ENCODE measurements at places on chromosomes 2 and 18.

DNA sequence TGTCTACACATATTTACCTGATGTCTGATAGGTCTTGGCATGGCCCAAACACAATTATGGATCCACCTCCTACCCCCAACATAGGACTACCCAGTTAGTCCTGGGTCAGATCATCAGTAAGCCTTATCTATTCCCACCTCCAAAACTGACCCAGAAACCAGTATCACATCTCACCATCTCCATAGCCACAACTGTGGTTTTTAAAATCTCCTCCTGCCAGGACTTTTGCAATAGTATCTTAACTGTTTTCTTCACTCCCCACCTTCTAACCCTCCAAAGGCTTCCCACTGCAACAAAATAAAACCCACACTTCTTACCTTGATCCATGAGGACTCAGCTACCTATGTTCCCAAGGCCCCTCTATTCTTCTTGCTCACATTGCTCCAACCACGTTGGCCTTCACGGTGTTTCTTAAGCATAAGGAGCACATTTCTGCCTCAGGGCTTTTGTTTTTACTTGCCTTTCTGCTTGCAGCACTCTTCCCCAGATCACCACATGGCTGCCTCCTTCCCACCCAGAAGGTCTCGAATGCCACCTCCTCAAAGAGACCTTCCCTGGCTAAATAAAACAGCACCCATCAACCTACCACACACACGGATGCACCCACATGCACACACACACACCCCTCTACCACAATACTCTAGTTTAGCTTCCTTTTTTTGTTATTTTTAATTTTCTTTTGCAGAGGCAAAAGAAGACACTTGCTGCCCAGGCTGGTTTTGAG, 125.9 kb upstream of the SLC1A4 start:
- DNase-seq, result no peak

DNA sequence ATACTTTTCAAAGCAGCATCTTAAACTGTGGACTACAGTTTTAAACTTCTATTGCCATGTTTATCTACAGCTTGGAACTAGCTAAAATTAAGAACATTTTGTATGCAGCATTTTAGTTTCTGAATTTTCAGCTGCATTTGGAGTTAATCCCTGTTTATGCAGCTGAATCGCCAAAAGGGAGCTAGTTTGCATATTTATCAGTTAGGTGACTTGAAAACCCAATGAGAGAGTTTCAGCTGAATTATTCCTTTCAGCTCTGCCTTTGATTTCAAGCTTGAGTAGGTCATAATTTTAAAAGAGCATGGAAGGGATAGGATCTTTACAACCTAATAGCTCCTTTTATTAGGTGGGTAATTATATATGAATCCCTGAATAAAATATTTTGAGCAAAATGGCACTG, 692.6 kb downstream of the MBD2 start:
- DNase-seq, result no peak

DNA sequence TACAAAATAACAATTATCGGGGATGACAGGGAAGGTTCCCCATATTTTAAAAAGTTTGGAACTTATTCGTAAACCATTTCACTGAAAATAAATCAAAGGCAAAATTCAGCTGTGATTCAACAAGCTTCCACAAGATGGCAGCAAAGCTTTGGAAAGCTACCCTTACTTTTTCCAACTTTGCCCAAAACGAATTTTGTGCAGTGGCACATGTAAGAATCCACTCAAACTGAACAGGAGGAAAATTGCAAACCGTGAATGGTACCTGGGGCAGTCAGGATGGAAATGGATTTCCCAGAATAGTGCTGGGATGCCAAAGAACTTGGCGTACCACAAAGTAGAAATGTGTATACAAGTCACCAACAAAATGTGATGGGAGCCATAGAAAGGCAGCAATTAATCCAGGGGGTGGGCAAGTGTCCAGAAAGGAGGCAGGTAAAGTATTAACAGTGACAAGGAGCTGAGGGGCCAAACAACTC, 10.7 kb downstream of the RPL31 start:
- peak; percentile 21 for DNase-seq

DNA sequence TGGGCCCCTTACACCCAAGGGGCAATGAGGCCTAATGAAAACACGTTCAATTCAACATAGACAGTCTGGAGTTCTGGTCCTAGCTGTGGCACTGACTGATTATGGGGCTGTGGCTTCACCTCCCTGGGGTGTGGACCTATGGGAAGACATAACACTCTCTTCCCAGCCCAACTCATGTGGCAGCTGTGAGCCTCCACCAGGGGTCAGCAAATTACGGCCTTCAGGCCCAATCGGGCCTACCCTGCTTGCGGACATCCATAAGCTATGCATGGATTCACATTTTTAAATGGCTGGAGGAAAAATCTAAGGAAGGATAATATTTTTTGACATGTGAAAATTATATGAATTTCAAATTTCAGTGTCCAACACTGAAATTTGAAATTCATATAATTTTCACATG, 101.3 kb downstream of the LOXHD1 start:
- DNase-seq, result no peak

DNA sequence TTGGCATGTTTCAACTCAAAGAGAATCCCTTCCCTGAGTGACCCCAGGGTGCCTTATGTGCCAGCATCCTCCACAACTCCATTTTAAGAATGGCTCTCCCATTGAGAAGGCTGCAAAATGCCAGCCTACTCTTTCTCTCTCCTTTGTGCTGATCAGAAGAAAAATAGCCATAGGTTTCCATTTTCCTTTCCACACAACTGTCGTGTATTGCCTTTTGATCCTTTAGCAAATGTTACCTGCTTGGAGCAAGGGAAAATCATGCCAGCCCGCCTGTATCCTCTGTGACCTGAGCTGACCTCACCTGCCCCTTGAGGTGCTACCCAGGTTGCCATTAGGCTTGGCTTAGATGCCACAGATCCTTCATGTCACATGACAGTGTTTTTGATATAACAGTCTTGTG, 38.8 kb downstream of the DPYSL5 start:
- DNase-seq, result no peak

Data from stimulated activated CD4-positive, alpha-beta T cell treated with anti-CD3 and anti-CD28 coated beads, TNF-alpha, amount 100 ng/mL, for 24 hours (primary cell).